ENCODE measurements at places on chromosomes 2 and 18.

DNA sequence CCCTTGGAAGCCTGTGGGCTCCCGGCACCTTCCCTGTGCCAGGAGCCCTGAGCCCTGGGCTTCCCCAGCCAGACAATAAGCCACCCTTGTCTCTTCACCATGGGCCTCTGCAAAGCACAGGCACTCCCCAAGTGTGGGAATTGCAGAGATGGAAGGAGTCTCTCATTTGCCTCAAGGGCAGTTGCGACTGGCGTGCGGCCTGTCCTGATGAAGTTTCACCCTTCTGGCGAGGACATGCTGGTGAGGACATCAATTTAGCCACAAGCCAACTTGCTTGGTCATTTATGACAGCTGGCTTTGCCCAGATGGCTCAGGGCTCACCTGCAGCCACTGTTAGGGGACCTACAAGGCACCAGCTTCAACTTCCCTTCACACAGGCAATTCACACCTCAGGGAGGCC is 180.2 kb downstream of the ANAPC1 start:
- no peak for DNase-seq

GRCh38 chr2:36731941-36732672 is 35.6 kb downstream of the VIT start:
- DNase-seq = no peak

GRCh38 chr18:76875390-76876325 is 53.3 kb downstream of the ZNF236 start:
- peak; percentile 61 for DNase-seq

DNA sequence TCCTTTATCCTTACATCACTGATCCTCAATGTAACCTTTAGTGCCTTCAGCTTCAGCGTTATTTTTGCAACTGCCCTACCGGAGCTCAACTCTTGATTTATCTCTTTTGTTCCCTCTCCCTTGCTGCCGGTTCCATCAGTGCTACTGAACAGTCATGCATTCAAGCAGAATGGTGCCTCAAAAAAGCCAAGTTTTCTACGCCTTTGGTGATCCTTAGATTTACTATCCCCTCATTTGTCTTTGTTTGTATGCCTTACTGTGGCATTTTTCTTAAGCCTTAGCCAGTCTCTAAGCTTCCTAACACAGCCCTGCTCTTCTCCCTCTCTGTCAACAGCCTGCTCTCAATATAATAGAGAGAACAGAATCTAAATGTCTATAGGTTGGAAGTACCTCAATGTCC is 847.7 kb downstream of the CPS1 start:
- no peak for DNase-seq

DNA sequence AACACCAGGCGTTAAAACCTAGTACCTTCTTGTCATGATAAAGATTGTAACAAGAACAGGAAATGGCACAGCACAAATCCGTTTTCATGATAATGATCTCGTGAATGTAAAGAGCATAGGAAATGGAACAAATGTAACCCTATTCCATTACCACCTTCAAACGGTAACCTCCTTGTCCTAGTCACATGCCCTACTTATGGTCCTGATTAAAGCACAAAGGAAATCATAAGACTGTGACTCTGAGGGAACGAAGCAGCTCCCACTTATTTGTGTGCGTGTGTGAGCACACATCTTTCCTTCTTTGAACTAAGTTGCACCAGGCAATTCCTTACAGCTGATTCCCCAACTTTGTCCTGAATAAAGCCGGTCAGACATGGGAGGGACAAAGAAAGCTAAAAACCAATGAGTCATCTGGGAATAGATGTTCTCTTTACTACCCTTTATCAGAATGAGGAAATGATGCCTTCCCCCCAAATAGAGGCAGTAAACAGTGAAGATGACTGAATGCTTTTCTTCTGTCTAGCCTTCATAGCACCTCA is 192.6 kb downstream of the IKZF2 start:
- DNase-seq = no peak

DNA sequence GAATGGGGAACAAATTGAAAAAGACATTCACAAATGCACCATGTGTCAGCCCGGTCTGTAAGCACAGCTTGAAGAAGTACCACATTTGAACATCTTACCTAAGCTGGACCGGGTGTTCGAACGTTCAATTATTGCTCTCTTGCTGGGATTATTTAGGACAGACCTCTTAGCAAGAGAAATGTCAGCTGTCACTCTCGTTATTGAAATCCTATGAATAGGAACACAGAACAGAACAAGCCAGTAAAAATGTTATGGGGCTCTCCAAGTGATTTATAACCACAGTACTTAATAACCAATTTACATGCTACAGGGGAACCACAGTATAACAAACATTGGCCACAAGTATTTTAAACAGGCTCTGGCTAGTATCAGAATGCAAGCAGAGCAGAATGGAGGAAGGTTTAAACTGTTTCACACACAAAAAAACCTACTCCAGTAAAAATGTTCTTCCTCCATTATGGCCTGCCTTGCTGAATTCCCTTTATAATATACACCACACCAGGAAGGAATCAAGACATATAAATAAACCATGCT is 32.5 kb upstream of the ARL5A start:
- no peak for DNase-seq

- no peak for DNase-seq
Observed at GRCh38 chr2:33344230-33344629, 132.2 kb upstream of the RASGRP3 start.

All from B cell (primary cell).